ENCODE measurements at places on chromosomes 7 and 10.

DNA sequence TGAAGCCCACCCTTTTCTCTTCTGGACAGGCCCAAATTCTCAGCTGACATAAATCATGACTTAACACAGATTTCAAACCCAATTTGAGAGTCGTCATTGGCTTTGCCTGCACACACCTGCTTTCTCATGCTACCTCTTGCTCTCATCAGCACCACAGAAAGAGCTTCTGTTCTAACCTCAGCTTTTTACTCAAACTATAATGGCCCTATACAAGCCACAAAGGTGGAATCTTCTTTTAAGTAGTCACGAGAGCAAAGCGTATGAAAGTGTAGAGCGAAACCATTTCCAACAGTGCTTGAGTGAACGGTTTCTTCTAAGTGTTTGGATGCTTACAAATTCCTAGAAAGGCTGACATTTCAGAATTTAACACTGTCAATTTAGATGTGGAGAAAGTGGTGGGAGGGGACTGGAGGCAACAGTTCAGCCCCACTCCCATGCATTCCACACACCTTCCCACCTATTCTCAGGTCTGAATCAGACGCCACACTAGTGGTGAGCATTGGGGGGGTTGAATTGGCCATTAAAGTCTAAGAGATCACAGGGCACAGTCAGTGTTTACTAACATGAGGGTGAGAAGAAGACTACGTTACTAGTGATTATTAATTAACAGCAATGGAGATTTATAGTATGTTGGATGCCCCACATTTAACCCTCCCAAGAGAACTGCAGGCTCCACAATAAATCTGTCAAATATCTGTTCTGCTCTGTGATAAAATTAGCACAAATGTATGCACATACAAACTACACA lies 114.0 kb downstream of the PRKCQ start:
- no peak for DNase-seq

DNA sequence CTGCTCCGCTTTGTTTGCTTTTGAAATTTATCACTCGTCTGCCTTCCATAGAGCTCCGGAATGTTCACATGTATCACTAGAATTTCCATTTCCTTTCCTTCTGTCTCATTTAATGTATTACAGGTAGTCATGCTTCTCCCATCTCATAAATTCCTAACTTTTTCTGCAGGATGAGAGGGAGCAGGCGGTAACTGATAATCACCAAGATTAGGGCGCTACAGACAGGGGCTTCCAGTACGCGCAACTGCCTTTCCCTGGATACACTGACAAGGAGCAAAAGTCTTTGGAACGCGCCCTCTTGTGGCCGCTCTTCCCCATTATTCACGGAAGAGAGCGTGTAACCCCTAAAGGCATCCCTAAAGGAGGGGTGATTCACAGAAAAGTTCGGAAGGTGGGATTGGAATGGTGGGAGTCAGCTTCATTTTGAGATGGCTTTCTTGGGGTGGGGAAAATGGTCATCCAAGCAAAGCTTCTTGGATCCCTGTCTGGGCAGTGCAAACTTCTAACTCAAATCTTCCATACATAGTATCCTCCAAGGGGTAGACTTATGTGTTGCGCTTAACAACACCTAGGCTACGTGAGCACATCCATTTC lies 6.5 kb downstream of the INHBA start:
- DNase-seq = peak; percentile 2

GRCh38 chr10:114103284-114103683 lies 59.6 kb downstream of the ADRB1 start:
- DNase-seq = peak; percentile 18

DNA sequence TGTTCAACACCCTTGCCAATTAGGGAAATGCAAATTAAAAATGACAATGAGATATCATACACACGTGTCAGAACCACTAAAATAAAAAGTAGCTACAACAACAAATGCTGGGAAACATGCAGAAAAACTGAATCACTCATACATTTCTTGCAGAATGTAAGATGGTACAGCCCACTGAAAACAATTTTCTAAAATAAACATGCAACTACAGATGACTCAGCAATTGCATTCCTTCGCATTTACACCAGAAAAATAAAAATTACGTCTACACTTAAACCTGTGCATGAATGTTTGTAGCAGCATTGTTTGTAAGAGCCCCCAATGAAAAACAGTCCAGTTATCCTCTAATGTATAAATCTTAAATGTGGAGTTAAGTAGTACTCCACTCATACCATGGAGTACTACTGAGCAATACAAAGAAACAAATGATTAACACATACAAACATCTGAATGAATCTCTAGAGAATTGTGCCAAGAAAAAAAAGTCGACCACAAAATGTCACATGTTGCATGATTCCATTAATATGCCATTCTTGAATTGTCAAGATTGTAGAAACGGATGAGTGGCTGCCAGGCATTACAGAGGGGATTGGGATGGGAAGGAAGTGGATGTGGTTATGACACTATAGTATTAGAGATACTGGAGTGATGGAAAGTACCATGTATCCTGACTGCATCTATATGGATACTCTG lies 134.6 kb upstream of the NPSR1 start:
- no peak for DNase-seq

GRCh38 chr10:100717166-100717565 lies 28.2 kb upstream of the PAX2 start:
- no peak for DNase-seq

GRCh38 chr7:45606931-45607330 lies 32.8 kb downstream of the ADCY1 start:
- DNase-seq = no peak

DNA sequence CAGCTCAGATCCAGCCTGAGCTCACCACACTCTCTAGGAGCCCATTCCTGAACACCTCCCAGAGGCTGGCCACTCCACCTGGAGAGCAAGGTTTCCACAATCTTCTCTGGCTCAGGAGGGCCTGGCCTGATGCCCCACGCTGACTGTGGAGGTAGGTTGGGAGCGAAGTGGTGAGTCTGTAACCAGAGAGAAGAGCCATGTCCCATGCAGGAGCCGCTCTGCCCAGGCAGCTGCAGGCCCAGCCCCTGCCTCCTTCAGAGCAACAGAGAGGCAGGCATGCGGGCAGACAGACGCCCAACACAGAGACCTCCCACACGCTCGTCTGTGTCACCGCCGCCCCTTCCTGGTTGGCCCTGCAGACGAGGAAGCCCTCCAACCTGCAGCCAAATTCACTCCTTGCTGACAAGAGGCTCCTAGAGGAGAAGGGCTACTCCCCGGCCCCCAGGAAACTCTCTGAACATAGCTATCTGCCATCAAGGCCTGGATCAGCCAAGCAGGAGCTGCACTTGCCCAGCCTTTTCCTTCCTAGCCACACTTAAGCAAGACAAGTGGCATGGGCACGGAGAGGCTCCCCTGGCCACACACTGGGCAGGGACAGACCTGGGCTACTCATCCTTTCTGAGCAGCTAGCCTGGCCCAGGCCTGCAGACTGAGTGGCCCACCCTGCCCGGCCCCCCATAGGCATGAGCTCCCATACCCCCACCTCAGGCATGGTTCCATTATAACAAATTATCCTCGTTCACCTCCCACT lies 101.9 kb downstream of the GRID1 start:
- no peak for DNase-seq

GRCh38 chr10:1094112-1095057 lies 38.2 kb downstream of the WDR37 start:
- DNase-seq = no peak

DNA sequence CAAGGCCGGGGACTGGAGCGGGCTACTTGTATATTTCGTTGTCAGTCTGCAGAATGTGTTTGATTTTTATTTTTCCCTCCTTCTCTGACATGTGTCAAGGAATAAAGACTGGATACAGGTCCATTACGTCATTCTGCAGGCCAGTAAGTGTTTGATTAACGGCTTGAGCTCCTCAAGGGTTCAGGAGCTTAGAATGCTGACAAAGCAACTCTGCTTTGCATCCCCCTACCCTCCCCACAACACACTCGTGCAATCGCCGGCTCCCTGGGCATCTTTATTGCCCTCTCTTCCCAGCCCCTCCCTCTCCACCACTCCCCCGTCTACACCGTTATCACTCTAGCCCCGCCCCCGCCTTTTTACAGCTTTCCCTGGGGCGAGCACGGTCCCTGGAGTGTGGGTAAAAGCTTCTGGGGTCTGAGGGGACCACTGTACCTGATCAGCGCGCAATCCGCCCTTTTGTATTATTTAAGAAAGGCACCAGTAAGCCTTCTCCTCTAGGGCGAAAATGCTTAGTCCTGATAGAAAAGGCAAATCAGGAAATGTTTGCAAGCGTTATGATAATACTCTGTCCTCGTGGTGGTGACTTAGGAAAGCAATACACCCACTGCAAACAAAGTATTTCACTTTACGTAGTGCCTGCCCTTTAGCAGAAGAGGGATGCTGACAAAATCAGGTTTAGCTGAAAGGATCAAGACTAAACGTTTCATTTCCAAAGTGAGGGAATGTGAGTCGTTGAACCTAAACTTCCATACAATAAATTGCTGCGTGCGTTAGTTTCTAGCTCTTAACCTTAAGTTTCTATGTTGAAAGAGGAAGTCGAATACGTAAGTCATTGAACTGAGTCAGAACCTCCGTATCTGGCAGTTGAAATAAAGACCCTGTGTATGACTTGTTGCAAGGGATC lies 1.4 kb upstream of the CREB5 start:
- DNase-seq = no peak

DNA sequence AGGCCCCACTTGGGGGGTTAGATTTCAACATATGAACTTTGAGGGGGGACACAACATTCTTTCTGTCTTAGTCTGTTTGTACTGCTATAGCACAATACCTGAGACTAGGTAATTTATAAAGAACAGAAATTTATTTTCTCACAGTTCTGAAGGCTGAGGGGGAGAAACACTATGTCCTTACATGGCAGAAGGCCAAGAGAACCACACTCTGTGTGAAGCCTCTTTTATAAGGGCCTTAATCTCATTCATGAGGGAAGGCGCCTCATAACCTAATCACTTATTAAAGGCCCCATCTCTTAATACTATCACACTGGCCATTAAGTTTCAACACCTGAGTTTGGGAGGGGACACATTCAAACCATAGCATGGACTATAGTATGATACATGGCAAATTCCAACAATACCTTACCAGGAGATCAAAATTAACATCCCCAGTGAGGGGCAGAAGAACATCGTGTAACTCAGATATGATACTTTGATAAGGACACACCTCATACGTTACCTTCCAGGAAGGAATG lies 9.3 kb upstream of the PDLIM1 start:
- no peak for DNase-seq
